MCF 10A (cell line): ENCODE measurements at places on chromosomes 4 and X.

DNA sequence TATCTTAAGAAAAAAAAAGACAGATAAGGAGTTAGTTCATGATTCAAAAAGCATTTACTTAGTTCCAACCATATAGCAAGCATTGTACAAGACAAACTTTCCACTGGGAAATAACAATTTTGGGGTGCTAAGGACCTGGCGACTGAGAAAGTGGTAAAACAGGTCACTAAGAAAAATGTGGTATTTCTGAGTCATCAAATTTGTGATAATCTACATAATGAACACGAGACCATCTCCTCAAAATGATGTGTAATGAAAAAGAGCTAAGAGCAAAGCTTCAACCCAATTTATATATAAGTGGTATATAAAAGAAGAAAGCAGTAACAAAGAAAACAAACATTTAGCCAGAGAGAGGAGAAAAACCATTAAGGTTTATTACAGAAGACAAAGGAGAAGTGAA is 72.3 kb downstream of the FBXW7 start:
- no peak for DNase-seq

DNA sequence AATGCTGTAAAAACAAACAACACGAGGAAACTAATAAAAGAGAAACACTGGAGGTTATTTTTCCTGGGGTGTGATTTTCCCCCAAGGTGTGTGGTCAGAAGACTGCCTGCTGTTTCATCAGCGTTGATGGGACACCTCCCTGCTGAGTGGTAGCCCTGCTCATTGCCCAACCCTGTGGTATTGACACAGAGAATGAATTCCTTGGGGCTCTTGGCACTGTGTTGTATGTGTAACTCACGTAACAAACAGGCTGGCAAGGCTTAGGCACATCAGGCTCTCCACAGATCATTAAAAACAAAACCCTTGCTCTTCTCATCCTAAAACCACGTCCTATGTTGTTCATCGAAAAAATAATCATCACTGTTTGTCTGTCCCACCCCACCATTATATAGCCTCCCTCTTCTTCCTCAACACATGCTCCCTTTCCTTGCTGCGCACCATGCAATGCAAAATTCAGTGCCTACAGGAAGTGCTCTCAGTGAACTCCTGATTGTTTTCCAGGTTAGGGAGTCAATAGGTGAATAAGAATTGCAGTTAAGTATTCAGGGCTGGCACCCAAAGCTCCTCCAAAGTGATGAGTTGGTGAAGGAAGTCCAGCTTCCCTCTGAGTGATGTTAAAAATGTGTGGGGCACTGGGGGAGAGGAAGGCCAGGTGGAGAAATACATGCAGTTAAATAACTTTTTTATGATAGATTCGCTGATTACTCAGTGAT is 11.4 kb upstream of the PUDP start:
- DNase-seq: peak; percentile 97

GRCh38 chr4:113881256-113881655 is 98.2 kb downstream of the ARSJ start:
- DNase-seq: peak; percentile 40

DNA sequence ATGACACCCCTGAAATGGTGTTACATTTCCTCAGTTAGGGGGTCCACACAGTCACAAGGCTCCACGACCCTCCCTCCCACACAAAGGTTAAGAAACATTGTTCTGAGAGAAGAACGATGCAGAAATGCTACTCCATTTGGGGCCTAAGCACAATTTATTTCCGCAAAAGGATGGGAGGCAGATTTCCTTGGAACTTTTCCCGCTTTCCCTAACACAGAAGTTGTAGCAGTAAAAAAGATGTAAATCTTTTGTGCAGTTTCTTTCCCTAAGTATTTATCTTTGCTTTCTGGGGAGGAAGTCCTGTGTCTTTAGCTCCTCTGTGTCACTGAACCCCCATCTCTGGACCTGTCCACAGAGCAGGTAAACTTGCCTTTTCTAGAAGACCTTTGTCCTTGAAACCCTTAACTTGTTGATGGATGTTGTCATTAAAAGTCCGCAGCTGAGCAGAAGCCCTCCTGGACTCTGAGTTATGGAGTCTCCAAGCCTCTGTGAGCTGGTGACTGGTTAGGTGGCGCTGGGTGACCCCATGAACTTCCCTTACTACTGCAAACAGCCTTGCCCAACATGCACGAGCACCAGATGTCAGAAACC is 67.2 kb upstream of the SHISA3 start:
- no peak for DNase-seq

DNA sequence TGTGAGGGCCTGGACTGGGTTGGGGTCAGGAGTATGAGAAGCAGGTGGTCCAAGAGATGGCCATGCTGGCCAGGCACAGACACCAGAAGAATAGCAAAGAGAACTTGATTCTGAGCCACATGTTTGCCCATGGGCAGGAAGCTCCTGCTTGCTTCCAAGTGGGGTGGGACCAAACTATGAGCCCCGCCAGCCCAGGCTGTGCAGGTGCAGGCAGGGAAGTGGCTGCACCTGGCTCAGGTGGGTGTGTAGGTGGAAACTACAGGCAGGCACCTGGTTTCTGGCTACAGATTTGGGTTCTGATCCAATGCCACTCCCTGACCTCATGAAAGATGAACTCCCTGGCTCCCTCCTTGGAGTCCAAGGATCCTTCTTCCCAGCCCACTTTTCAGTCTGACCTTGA is 207.9 kb upstream of the KLF3 start:
- no peak for DNase-seq

DNA sequence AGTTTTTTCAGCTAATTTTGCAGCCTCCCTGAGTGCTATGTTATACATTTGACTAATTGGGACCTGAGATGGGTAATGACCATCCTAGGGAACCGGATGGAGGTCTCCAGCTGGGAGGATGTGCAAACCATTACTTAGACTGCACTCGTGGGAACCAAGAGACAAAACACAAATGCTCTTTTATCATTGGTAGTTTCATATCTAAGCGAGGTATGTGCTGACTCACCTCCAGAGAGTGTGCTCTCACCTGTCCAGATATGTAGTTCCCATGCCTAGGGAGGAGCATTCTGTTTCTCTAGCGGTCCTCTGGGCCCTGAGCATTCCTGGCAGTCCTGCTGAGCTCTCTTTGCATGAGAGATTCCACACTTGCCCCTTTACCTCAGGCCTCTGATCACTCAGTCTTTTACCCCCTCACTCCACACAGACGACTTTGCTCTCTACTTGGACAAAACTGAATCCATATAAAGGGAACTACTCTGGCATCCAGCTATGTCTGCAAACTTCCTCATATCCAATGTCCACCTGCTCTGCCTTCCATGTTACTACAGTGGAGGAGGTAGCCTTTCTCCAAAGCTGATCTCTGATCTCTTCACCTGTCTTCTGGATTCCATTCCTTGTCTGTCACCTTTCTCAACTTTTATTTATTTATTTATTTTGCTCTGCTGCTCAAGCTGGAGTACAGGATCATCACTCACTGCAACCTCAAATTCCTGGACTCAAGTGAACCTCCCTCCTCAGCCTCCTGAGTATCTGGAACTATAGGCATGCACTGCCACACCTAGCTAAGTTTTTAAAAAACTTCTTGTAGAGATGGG is 88.4 kb downstream of the LRP2BP start:
- DNase-seq: peak; percentile 50

DNA sequence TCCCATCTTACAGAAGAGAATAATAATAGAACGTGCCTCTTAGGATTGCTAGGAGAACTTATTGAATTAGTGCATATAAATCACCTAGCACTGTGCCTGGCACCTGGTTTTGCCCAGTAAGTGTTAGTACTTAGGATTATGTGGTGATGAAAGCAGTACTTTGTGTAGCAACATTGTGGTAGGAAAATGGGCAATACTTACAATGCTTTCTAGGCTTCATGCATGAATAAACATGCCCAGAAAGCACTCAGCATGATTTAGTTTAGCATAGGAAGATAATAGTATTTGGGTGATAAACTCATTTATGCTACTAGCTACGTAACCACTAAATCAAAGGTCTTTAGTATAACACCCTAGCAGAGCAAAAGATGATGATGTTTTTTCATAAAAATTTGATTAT is 105.6 kb downstream of the NEUROG2 start:
- no peak for DNase-seq
